HepG2 (cell line): ENCODE measurements at places on chromosomes 5 and 9. TPM values are rescaled to one million over a fixed set of nuclear protein-coding genes. Genes with fewer than 3 reads are reported as not detected.

TPRN gene
- total RNA-seq: 17.5 and 19.2 TPM in 2 replicates

INSL6 gene
- total RNA-seq: not detected in 2 replicates

WDR70 gene
- total RNA-seq: 30.6 and 40.4 TPM in 2 replicates

EXOSC2 gene
- 63.8 and 74.2 TPM in 2 replicates for total RNA-seq

ADAMTS2 gene
- 0.18 and 0.24 TPM in 2 replicates for total RNA-seq

FOXI1 gene
- not detected in 2 replicates for total RNA-seq

MEGF10 gene
- total RNA-seq: not detected in 2 replicates

PSD2 gene
- total RNA-seq: not detected in 2 replicates

OR5C1 gene
- not detected in 2 replicates for total RNA-seq

GPR21 gene
- total RNA-seq: 0.29 TPM in 1 of 2 replicates, not detected in the other

POMT1 gene
- 6.3 and 21.6 TPM in 2 replicates for total RNA-seq

SYK gene
- total RNA-seq: not detected in 2 replicates

LCN1 gene
- not detected in 2 replicates for total RNA-seq

ACTBL2 gene
- total RNA-seq: not detected in 2 replicates

ARHGAP26 gene
- total RNA-seq: 11.9 and 18.2 TPM in 2 replicates

PCSK1 gene
- not detected in 2 replicates for total RNA-seq
